ENCODE measurements at places on chromosomes 12 and 14.

GRCh38 chr12:94586589-94587259 lies 63.6 kb downstream of the TMCC3 start:
- DNase-seq = no peak

- peak; percentile 53 for DNase-seq
These were observed 70.6 kb downstream of the B4GALNT3 start for GRCh38 chr12:530308-530707.

GRCh38 chr12:120845696-120846095 lies 58.5 kb downstream of the SPPL3 start:
- DNase-seq = no peak

DNA sequence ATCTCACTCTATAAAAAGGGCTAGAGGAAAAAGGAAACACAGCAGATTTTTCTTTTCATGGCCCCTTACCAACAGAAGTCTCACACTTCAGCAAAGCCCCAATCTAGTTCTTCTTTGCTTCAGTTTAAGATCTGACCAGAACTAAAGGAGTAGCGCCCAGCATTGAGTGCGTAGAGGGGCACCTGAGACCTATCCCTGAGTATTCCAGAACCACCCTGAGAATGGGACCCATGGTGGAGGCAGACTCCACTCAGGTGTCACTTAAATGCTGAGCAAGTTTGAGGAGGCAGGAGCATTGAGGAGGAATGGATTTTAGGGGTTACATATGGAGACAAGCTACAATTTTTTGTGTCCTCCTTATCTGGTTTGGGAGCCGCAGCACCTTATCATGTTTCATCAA lies 1.8 kb upstream of the HOXC11 start:
- no peak for DNase-seq

DNA sequence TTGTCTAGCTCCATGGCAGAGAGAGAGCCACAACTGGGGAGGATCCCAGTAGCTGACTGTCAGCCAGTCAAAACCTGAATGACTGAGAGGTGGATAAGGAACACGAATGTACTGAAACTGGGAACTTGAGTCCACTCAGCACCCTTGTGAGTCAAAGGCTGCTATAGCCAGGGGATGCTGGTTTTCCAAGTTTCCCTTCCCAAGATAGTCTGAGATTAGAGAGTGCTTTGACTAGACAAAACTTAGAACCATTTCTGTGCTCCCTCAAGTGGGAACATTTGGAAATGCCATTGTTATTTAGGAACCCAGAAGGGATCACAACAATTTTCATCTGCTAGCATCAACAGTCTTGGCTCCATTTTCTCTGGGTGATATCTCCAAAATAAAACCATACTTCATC lies 4.0 kb downstream of the PRKAG1 start:
- DNase-seq = peak; percentile 9

DNA sequence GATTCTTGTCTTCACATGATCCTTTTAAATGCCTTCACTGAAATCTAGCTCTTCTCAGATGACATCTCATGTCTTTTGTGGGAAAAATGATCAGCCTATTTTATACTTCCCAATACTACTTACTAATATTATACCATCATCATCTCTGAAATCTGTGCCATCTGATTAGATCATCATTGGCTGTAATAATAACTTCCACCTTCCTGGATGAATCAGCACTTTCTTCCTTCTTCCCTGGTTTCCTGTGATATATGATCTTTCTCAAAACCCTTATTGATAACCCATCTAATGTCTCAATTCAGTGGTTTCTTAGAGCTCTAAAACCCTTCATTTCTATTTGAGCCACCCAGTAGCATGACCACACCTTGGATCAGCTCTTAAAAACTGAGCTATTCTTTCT lies 30.9 kb downstream of the GPR137C start:
- peak; percentile 2 for DNase-seq

- DNase-seq = peak; percentile 89
These were observed 637.8 kb downstream of the DIO2 start for GRCh38 chr14:79573486-79573885.

- DNase-seq = no peak
These were observed 56.5 kb downstream of the ISCA2 start for GRCh38 chr14:74550071-74550470.

GRCh38 chr12:14654416-14654815 lies 42.0 kb downstream of the GUCY2C start:
- no peak for DNase-seq

- no peak for DNase-seq
These were observed 70.4 kb upstream of the USP44 start for GRCh38 chr12:95621725-95622124.

- no peak for DNase-seq
These were observed 129.3 kb upstream of the RAP1B start for GRCh38 chr12:68481181-68481941.

- DNase-seq = peak; percentile 29
These were observed 137.6 kb upstream of the TMTC1 start for GRCh38 chr12:29921307-29921706.

GRCh38 chr12:108805136-108805535 lies 52.2 kb downstream of the SSH1 start:
- DNase-seq = no peak

DNA sequence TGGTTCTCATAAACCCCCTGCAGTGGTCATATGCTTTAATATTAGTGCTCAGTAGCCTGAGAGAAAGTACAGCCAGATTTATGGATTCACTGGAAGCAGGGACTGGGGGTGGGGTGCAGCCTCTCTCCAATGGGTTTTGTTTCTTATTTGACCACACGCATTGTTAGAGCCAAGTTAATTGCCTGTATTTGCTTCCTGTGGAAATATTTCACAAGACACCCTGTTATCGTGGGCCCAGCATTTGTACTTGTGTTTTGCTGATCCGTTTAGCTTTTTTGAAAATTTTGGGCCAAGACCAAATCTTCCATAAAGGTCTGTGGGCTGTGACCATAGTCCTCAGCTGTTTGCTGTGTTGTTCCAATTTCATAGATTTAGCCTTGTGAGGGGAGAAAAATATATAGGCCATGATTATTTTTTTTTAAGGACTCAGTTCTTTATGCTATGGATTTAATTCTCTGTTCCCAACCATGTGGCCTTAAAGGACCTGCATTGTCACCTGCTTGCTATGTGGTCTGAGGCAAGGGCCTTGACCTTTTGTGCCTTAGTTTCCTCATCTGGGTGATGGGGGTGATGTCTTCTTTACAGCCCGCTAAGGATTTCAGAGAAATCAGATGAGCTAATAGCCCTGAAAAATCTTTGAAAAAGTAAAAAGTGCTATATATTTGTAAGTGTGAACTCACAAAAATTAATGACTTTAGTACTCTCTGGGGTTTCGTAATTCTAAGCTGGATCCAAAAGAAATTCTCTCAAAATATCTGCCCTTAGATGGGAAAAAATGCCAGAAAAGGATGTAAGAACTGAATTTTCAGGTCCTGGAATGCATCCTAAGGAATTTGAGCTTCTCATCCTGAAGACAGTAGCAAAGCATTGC lies 370.2 kb downstream of the DPF3 start:
- DNase-seq = no peak

GRCh38 chr14:67474366-67474765 lies 14.2 kb downstream of the TMEM229B start:
- no peak for DNase-seq

DNA sequence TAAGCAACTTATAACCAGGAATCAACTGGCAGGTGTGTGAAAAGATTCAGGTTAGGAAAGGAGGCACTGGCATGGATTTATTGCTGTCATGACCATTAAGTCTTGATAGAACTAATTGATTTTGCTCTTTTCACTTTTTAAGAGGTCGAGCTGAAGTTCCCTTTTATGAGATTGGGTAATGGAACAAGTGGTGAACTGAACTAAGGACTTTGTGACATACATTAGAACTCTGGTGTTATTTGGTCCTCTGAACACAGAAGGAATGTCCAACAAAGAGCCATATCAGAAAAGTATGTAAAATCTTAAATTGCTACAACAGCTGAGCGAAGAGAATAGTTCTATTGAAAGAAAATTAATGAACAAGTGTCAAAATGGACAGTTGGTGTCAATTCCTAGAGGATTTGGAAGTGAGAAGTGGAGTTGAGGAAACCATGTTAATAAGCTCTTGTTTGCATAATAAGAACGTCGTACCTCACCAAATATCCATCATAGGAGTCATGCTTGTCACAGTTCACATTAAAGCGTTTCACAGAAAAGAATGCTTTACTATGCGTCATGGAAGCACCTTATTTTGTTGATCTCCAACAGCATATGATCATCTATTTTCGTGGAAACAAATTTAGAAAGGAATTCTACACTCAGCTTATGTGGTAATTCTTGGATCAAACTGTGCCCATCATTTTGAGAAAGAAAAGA lies 8.4 kb upstream of the MYF6 start:
- peak; percentile 20 for DNase-seq

GRCh38 chr12:20455001-20455706 lies 86.8 kb downstream of the PDE3A start:
- peak; percentile 17 for DNase-seq

- peak; percentile 91 for DNase-seq
These were observed 164.9 kb downstream of the NAV3 start for GRCh38 chr12:77995436-77996167.

DNA sequence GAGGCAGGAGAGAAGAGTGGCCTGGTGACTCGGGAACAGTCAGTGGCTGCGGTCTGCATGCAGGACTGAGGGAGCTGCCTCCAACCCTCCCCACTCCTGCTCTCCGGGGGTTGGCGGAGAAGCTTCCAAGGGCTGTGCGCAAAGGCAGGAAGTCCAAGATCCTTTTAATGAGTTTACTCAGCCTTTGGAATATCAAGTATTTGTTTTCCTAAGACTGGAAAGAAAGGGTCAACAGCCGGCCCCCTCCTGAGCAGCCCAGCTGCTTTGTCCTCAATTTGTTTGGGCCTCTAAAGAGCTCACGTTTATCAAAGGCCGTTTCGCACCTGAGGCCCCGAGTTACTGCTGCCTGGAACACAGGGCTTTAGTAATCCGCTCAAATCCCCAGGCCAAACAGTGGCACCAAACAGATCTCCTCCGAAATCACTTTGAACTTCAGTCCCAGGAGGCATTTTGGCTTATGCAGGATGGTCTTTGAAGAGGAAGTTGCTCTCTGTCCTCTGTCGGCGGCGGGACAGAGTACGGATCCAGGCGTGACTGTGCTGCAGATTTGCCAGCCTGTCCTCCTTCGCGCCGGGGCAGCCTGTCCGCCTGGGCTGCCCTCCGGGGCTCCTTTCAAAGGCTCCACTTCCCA lies 117.2 kb upstream of the FZD10 start:
- no peak for DNase-seq

- no peak for DNase-seq
These were observed 203.1 kb downstream of the ETNK1 start for GRCh38 chr12:22828066-22828465.

DNA sequence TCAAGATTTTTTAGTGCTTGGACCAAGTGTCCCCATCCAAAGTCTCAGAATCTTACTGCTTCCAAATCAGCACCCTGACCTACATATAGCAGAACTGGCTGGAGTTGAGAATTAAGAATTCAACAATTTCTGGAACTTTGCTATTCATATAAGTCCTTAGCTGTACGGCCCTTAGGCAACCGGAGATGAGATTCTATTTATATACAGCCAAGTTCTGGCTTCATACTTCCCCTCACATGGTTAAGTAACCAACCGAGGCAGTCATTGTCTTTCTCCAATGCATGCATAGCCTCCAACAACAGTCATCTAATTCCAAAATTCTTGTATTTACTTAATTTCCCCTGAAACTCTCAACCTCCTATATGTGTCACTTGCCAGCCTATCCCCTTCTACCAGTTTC lies 76.6 kb downstream of the SINHCAF start:
- no peak for DNase-seq

DNA sequence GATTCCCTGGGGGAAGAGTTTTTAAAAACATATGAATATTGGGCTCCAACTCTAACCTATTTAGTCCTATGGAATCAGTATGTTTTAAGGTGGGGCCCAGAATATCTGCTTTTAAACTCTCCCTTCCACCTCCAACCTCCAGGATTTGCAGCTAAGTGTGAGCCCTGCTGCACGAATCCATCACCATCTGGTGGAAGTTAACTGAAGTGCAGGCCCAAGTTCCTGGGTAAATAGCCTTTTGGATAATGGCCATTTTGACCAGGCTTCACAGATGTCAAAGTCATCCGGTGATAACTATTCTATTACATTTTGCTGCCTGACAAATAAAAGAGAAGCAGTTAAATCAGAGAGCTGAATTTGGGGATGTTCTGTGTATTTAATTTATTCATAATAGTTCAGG lies 58.1 kb upstream of the RMST start:
- peak; percentile 42 for DNase-seq

GRCh38 chr14:71804992-71805391 lies 127.2 kb upstream of the RGS6 start:
- DNase-seq = no peak

DNA sequence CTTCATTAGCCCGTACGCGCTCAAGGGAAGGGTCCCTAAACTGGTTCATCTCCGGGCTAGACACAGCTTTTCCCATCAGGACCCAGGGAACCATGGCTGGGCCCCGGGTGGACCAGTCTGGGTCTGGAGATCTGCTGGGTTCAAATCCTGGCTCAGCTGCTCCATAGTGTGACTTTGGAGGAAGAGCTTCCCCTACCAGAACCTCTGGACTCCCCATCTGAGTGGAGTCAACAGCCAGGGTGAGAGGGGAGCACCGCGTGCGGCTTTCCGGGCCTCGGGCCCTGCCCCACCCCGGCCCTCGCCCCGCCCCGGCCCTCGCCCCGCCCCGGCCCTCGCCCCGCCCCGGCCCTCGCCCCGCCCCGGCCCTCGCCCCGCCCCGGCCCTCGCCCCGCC lies 41.2 kb downstream of the BEGAIN start:
- DNase-seq = no peak

GRCh38 chr14:92217936-92218335 lies 96.2 kb downstream of the CPSF2 start:
- DNase-seq = no peak

- DNase-seq = no peak
These were observed 31.7 kb downstream of the TDG start for GRCh38 chr12:103997286-103997900.

Data from astrocyte of the spinal cord (primary cell).